ENCODE measurements at places on chromosomes 7 and 10.

GRCh38 chr7:142880876-142881505 lies 4.6 kb downstream of the TRPV6 start:
- no peak for DNase-seq

GRCh38 chr10:116325987-116326386 lies 1.7 kb downstream of the CCDC172 start:
- DNase-seq = no peak

GRCh38 chr7:111752022-111752582 lies 189.8 kb upstream of the IMMP2L start:
- DNase-seq = no peak

DNA sequence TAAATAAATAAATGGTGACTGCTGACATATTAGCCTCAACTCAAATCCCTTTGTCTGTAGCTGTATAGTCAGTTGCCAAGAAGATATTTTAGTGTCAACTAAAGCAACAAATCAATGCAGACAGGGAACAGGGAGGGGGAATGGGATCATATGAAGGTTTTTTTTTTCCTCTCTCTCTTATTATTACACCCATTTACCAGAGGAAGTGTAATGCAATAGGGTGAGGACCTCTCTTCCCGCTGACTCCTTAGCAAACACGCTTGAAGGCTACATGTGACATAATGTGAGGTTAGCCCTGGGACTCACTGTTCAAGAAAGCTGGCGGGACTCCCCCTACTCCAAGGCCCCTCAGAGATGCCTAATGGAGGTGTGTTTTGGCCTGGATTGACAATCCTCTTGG lies 88.2 kb downstream of the CHRM2 start:
- DNase-seq = no peak

DNA sequence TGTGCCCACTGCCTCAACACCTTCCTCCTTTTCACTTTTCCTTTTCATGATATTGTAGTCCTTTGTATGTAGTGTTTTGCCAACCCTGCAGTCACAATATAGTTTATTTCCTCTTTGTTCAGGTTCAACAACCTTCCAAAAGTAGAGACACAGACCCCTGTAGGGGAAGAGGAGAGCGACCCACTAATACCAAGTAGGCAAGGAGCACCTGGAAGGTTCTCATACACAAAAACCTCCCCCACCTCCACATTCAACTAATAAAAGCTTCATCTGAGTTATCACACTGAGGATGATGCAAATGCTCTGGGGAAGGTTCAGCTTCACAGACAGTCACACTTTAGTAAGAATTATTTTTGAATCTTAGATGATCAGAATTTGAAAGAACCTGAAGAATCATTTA lies 41.6 kb downstream of the PIK3AP1 start:
- no peak for DNase-seq

DNA sequence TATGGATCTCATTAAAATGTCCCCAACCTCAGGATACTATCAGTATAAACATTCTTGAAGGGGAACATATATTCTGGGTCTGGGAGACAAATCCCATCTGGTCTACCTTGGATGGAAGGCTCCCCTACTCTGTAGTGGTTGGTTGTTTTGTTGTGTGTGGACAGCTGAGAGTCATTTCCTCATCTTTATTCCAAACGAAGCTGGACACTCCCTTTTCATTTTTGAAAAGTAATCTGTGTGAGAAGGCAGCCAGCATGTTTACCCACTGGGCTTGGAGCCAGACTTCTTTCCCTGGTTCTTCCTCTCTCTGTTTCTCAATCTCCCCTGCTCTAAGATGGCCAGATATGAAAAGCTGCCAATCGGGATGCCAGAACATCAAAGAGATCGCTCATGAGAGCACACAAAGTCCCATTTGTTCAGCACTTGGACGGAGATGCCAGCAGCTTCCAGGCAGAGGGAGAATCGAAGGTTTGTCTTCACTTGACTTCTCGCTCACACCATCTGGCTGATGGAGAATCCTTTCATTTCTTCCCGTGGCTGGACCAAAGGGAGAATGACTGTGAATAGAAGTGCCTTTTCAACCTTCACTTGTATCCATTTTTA lies 108.1 kb upstream of the AGR3 start:
- no peak for DNase-seq

GRCh38 chr7:42692621-42693020 lies 219.2 kb downstream of the C7orf25 start:
- DNase-seq = no peak

DNA sequence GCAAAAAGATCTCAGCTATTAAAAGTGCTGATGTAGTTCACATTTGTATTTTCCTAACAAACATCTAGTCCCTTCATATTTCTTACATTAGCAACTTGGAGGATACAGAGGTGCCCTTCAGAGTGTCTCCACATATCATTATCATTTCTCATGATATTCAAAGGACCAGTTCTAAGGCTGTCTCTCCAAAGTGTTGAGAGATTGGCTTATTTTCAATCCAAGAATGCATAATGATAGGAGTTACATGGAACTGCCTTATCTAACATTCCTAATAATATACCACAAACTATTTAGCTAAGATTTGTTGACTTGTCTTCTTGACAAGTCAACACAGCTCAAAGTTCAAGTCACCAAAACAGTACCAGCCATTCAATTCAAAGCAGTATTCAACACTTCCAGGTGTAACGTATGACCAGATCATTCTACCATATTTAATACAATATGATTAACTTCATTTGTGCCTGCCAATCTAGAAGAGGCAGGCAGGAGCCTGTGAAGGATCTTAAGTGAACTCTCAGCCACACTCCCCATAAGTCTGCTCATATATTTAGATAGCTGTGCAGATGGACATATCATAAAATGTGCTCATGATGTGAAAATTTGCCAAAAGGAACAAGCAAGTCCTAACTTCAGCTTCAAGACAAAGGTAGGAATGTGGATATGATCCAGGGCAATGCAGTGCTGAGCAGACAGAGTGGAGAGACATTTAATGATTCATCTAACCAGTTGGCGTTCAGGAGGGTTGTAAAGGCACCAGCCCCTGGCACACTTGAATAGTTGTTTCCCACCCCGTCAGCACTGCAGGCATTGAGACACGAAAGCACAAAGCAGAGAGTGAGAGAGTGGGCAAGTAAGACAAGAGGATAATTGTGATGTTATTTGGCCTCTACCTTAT lies 108.3 kb downstream of the MTERF1 start:
- DNase-seq = no peak

DNA sequence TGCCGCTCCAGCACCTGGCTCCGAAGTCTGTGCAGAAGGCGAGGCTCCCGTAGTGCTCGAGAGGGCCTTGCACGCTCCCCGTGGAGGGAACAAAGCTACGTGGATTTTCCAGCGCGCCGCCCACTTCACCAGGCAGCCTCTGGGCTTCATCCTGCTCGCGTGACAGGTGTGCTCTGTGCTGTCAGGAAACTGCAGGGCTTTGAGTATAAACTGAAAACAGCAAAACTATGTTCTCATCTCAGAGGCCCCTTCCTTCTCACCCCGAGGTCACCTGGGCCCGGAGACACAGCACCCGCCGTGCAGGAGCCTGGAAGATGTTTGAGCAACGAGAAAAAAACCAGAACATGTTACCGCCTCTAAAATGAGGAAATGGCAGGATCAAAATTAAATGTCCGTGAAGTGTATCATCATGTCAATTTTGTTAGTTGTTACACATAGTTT lies 17.6 kb upstream of the GPR146 start:
- no peak for DNase-seq

- DNase-seq = no peak
Observed at GRCh38 chr10:111478651-111479050, 401.8 kb downstream of the ADRA2A start.

DNA sequence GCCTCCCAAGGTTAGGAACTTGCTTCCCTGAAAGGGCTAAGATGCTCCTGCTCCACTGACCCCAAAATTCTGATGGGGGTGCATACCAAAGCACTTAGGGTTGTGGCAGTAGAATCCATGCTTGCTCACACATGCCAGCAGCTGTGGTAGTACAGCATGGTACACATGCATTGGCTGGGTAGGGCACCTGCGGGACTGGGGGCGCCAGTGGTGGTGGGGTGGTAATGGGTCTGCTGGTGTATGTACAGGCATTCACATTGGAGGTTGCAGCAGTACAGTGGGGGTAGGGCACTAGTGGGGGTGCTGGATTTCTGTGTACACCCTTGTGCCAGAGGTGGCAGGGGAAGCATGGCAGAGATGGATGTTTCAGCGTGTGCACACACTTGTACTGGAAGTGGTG lies 72.3 kb upstream of the TAS2R16 start:
- no peak for DNase-seq

- DNase-seq = no peak
Observed at GRCh38 chr10:36254199-36254598, 612.1 kb upstream of the FZD8 start.

DNA sequence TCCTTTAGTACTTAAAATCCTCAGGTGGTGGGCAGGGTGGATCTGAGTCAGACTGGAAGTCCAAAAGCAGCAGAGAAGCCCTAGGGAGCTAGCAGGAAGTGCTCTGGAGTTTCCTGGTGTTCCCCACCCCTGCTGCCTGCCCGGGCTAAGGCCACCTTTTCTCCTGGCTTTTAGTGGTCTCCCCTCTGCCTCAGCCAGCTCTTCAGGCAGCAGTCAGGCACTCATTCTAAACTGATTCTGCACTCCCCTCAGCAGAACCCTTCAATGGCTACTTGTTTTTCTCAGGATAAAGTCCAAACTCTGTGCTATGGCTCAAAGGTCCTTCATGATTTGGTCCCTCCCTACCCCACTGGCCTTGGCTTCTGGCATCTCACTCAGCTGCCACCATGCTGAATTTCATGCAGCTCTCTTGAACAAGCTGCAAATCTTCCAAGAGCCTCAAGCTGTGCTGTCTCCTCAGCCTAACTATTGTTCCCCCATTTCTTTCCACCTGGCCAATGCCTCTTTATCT lies 28.9 kb upstream of the DNMBP start:
- no peak for DNase-seq

DNA sequence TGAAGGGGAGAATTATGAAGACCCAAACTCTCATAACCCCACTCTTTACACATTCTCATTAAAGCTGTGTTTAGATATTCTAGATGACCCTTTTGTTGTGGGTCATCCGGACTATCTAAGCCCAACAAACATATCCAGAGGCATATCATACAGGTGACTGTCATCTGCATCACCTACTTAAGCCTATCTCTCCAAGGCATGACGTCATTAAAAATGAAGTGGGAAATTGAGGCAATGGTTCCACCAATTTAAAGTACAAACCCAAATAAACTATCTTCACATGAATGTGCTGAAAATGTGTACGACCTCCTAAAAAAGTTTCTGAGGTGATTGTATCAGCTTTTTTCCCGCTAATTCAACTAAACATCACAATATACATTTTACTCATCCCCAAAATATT lies 4.5 kb upstream of the RALA start:
- no peak for DNase-seq

DNA sequence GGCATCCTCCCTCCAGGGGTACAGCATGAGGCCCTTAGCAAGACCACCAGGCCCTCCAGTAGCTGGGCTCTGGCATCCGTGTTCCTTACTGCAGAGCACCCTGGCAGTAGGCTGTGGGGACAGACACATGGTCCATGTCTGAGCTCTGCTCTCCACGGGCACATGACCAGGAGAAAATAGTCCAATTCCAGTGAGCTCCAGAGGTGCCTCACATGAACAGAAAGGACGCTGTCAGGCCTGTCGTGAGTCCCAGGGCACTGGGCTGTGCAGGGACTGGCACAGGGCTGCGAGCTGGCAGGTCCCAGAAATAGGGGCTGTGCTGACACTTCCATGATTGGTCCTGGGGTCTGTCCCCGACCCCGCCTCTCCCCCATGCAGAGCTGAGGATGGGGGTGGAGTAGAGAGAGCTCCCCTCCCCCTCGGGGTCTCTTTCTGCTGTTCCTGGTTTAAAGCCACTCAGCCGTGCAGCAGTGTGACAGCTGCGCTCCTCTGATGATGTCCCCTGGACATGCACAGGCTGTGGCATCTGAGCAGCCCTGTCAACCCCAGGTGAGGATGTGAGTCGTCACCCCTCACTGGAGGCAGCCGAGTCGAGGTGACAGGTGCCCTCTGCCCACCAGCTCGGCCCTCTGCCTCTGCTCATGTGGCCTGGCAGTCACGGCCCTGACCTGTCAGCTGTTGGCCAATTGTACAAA lies 25.2 kb upstream of the ZNF488 start:
- no peak for DNase-seq

DNA sequence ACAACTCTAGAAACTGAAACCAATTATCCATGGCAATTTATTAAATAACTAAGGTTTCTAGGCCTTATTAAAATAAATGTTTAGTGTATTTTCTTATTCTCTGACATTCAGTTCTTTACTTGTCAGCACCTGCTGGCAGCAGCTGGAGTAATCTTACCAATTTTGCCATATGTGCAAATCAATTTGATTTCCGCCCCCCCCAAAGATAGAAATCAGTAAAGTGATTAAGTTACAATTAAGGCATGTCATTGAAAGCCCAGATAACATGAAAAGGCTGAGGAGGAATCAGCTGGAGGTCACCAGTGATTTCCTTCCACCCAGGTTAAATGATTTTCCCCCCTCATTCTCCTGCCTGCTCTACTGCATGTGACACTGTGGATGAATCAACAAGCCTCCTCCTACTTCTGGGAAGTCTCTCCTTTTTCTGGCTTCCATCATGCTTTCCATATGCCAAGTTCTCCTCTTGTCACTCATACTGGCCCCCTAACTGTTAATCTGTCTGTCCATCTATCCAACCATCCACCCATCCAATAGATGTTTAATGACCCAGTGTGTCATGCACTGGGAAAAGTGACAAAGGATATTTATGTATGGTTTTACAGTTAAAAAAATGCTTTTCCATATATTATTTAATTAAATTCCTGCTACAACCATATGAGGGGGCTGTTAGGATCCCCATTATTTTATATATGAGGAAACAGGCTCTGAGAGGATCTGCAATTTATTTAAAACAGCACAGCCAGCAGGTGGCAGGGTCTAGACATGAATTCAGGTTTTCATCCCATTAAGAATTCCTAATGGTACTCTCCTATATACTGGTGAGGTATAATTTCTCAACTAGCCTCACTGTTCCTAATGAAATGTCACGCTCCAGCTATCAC lies 116.5 kb downstream of the ATXN7L1 start:
- DNase-seq = no peak

GRCh38 chr7:105677410-105677730 lies 96.1 kb upstream of the EFCAB10 start:
- no peak for DNase-seq

- DNase-seq = no peak
Observed at GRCh38 chr7:149791-150636, 42.4 kb upstream of the FAM20C start.

- no peak for DNase-seq
Observed at GRCh38 chr10:79431891-79432831, 13.3 kb downstream of the ZCCHC24 start.

GRCh38 chr10:130357951-130358350 lies 221.8 kb downstream of the GLRX3 start:
- DNase-seq = no peak
